ENCODE measurements at places on chromosomes 5 and 9.

DNA sequence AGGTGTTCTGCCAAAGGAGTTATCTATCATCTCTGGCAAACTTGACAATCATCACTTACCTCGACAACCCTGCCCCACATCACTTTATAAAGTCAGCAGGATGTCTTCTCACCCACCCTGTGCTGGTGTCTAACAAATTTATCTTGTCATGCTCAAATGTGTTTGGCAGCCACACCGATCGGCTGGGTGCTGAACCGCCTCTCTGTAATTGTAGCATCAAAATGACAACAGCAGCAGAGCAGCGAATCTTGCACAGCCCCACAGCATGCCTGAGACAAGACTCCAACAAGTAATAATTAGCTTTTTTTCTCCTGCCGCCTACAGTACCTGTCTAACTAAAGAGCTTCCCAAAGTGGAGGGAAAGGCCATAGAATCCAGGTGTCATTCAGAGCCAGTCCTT lies 176.2 kb downstream of the NR3C1 start:
- no peak for DNase-seq

DNA sequence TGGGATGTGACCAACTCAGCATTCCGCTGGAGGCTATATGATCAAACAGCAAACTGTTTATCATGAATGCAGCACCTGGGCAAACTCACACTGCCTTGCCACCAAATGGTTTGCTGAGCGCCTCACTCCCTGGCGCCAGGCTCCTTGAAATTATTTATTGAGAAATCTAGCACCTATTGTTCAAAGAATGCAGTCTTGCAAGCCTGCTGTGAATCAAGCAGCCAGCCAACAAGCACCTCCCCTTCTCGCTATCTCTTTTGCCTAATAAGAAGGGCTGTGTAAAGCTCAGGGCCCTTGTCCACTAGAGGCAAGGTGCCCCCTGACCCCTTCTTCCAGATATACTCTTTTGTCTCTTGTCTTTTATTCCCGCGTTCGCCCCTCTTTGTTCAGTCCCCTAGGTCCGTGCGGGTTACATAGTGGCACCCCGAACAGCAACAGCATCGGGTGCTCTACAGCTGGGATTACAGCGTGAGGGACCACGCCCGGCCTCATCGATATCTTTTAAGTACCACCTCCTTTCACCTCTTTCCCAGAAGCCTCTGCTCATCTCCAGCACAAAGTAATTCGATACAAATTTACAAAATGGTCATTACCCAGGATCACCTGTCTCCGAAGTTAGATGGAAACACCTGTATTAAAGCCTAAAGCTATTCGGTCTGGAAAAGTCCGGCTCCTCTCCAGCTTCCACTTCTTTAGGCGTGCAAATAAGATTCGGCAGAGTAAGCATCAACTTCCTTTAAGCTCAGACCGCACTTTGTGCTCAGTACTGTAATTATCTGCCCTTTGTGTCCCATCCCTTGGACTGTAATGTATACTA lies 896 bp downstream of the RIGI start:
- DNase-seq = peak; percentile 57

GRCh38 chr9:129486756-129487657 lies 133.9 kb downstream of the C9orf50 start:
- DNase-seq = no peak

GRCh38 chr5:14193496-14193895 lies 50.4 kb downstream of the TRIO start:
- DNase-seq = no peak

DNA sequence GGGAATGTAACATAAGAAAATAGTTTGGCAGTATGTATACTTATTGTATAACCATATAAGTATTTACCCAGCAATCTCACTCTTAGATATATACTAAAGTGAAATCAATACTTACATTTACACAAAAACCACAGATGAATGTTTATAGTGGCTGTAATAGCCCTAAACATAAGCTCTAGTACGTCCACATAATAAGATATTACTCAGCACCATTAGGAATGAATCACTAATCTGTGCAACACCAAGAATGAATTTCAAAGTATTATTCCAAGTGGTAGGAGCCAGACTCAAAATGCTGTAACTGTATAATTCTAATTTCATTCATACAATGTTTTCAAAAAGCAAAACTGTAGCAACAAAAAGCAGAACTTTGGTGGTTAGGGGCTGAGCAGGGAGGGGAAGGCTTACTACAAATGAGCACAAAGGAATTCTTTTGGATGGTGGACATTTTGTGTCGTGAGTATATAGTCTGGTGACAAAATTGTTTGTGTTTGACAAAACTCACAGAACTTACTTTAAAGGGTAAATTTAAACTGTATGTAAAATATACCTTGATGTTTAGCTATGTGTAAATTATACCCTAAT lies 11.9 kb upstream of the C5orf46 start:
- DNase-seq = no peak

- no peak for DNase-seq
Measured at GRCh38 chr9:131420980-131421624, 27.2 kb downstream of the PRRC2B start.

DNA sequence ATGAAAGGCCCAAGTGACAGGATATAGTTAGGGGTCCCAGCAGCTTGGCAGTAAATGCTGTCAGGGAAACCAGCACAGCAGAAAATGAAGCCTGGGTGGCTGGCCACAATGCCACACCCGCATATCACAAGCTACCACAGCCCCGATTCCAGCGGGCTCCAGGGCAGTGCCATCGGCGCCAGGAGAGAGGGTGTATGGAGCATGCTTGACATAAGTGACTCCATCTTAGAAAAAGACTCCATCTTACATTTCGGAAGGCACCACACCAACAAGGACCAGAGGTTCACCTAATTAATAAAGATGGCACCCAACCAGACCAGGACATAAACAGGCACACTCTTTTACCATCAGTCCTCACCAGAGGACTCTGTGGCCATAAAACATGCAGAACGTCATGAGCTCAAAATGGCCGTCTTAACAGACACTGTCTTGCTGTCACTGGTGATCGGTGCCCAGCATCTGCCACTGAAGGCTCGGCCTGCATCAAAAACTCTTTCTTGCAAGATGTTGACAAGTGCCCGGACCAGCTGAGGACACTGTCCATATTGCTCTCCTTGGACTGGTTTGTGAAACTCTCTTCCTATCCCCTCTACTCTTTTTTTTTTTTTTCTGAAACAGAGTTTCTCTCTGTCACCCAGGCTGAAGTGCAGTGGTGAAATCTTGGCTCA lies 67.4 kb upstream of the SPIN1 start:
- DNase-seq = no peak

Measured in NCI-H1105 treated with DMSO at 0.1 percent for 48 hours (cell line).